ELF-1 (cell line): ENCODE measurements at places on chromosomes 7 and 10.

DNA sequence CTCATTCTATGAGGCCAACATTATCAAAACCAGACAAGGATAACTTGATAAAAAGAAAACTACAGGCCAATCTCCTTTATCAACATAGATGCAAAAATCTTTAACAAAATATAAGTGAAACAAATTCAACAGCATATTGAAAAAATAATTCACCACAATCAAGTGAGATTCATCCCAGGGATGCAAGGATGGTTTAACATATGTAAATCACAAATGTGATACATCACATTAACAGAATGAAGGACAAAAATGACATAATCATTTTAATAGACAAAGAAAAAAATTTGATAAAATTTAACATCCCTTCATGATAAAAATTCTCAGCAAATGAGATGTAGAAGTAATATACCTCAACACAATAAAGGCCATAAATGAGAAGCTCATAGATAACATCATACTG, 53.8 kb downstream of the TCAF1 start:
- no peak for DNase-seq

DNA sequence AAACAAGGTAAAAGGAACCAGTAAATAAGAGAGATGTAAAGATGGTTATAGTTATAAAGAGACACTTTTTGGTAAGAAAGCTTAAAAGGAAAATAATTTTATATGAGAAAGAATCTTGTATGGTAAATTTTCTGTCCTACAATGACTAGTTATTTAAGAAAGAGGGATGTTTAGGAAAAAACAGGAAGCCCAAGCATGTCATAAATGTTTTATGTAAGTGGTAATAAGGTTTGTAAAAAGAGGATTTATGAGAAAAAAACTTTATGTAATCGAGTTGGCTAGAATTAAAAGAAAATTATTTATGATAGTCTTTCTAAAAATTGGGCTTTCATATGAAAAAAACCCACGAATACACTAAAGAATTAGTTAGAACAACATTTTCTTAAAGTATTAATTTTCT, 34.2 kb upstream of the CREB3L2 start:
- no peak for DNase-seq

DNA sequence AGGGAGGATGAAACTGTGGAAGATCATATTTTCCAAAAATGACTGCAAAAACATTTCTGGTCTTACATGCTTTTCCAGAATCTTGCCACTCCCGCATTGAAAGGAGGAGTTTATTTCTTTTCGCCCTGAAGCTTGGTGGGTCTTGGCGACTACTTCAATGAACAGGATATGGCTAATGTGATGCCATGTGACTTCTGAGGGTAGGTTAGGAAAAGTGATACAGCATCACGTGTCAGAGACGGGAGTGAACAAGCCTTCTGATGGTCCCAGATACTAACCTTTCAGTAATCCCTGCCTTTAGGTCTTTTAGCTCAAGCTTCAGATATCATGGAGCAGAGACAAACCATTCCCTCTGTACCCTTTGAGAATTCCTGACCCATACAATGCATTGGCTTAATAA, 192.2 kb upstream of the HPS1 start:
- DNase-seq, result no peak

- DNase-seq, result no peak
These were observed 694.1 kb downstream of the SUGCT start for GRCh38 chr7:40828686-40829600.

DNA sequence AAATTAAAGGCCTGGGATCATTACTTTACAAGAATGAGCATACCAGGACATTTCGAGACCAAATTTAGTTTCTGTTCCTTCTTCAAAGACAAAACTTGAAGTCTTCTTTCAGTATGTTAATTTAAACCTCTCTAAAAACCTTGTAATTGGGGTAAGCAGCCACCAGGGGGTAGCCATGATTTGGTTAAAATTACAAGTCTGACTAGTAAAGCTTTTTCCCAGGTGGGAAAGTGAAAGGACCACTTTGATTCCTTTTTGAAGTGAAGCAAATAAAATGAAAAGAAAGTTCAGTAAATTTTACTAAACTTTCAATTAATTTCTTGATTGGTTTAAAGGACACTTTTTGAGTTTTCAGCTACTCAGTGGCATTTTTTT, 294.3 kb downstream of the BBS9 start:
- peak; percentile 10 for DNase-seq

DNA sequence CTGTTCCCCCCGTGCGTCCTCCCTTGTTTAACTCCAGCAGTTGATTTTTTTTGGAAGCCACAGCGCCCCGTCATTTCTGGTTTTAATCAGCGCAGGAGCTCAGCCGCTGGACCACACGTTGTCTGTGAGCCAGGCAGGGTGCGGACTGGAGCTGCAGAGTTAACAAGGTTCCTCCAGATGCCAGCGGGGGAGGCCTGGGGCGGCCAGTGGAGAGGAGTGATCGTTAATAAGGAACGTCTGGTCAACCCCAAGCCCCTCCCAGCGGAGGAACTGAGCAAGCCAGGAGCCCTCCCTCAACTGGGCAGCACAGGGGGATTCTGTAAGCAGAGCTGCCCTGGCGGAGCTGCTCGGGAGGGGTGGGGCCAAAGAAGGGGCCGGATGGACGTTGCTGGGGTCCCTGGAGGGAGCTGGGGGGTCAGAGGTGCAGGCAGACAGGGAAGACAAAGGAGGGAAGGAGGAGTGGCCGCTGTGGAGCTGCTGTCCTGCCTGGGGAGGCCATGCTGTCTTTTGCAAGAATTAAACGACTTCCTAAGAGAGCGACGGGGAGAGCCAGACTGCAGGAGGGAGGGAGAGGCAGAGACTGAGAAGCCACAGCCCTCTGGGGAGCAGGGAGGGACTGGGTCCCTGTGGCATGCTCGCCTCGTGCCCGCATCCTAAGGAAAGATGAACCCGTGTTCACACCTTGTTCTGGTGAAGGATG, 537.1 kb upstream of the FOXK1 start:
- peak; percentile 73 for DNase-seq

DNA sequence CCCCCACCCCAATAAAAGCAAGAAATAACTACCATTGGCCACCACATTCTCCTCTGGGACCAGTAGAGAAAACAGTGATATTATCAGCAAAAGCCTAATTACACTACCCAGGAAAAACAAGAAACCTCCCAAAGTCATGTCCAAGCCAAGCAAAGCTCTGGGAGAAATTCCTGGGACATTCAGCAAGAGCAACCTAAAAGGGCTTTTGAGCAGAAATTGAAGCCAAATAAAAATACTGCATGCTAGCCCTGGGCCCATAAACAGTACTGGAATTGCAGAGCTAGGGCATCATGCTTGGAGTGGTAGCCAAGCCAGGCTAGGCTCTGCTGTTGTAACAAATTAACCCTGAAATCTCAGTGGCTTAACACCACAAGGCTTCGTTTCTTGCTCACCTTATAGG, 347.9 kb downstream of the LRMDA start:
- DNase-seq, result no peak

- no peak for DNase-seq
These were observed 37.4 kb upstream of the EPHB6 start for GRCh38 chr7:142817506-142817905.

DNA sequence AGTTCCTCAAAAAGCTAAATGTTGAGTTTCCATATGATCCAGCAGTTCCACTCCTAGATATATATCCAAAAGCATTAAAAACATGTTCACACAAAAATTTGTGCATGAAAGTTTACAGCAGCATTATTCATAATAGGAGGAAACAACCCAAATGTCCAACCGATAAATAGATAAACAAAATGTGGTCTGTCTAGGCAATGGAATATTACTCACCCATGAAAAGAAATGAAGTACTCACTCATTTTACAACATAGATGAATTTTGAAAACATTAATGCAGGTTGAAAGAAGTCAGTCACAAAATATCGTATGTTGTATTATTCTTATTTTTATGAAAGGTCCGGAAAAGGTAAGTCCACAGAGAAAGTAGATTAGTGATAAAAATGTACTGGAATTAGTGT, 34.0 kb downstream of the BMPR1A start:
- DNase-seq, result no peak

- no peak for DNase-seq
These were observed 3.6 kb upstream of the ARID5B start for GRCh38 chr10:61897671-61898434.

GRCh38 chr10:110655320-110655719, 11.2 kb downstream of the RBM20 start:
- DNase-seq, result no peak

GRCh38 chr10:55740110-55740509, 620.9 kb downstream of the ZWINT start:
- no peak for DNase-seq

GRCh38 chr7:106964466-106964865, 80.0 kb upstream of the PRKAR2B start:
- DNase-seq, result no peak

DNA sequence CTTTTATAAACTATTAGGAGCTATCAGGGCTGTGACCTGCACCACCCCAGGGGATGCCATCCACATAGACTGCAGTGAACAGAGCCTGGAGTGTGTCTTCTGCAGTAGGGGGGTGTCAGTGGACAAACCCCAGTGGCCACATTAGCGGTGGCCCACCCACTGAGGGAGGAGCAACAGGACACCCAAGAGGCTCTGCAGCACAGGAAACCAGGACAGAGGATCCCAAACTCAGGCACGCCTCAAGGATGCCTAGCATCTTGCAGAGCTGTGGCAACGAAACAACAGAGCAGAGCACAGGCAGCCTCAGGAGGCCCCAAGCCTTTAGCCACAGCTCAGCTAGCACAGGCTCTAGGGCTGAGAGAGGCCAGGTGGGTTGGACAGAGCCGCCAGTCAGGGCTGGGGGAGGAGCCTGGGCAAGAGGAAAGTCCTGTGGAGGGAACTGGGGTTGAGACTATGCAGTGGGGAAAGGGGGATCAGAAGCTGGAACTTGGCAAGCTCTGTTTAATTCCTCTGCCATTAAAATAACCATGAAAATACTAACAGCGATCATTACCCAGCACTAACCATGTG, 53.8 kb downstream of the GRID1 start:
- peak; percentile 32 for DNase-seq

DNA sequence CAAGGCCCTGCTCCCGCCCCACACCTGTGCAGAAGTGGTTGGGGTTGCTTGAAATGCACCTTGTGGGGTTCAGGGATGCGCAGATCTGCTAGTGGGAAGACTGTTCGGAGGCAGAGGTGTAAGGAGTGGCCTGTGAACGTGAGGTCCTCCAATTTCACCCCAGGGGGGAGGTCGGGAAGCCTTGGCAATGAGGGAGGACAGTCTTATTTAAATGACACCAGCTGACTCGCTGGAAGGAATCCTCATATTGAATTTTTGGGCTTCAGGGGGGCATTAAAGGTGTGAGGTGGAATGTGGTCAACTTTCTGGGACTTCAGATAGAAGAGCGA, 218.8 kb upstream of the CELF2 start:
- DNase-seq, result no peak

GRCh38 chr7:70092314-70093204, 494.3 kb downstream of the AUTS2 start:
- no peak for DNase-seq

DNA sequence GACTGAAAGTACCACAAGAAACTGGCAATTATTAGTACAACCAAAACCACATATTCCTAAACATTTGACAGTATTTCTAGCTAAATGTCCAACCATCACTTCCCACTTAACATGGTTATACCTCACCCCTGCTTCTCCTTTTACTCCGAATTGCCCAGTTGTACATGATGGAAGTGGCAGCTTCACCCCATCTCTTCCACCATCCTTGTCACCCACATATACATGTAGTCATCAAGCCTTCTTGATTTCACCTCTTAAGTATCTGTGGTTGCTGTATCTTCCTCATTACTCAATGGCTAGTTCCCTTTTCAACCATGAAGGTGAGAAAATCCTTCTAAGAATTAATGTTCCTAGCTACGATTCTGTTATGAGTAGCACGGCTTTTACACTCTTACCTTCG, 388.2 kb downstream of the CALN1 start:
- DNase-seq, result no peak

DNA sequence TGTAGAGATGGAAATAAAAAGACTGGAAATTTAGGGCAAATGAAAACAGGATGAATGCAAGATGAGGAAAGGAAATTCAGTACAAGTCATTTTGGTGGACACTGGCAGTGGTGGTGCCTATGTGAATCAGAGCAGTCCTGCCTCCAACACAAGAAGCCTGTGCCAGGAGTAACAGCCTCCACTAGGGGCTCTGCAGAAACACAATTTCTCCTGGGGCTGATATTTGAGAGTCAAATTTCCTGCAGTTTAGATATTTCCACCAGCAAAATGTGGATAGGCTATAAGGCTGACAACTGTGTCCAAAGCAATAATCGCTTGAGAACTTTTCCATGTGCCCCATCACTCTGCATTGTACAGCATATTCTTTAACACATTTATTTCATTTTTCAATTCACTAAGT, 4.7 kb upstream of the PLXDC2 start:
- DNase-seq, result no peak

DNA sequence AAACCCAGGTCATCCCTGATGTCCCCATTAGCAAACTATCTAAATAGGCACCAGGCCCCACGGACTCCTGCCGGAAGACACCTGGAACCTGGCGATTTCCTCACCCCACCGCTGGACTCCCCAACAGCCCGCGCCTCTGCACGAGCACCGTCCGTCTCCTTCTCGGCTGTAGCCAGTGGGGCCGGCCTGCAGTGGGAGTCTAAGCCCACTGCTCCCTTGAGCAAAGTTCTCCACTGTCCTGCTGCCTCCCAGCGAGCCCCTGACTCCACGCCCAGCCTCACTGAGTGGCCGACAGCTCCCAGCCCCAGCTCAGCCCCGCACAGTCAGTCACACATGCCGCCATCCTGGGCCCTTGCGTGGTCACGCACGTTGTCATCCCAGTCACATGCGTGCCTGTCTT, 211.3 kb upstream of the PPP2R2D start:
- no peak for DNase-seq

DNA sequence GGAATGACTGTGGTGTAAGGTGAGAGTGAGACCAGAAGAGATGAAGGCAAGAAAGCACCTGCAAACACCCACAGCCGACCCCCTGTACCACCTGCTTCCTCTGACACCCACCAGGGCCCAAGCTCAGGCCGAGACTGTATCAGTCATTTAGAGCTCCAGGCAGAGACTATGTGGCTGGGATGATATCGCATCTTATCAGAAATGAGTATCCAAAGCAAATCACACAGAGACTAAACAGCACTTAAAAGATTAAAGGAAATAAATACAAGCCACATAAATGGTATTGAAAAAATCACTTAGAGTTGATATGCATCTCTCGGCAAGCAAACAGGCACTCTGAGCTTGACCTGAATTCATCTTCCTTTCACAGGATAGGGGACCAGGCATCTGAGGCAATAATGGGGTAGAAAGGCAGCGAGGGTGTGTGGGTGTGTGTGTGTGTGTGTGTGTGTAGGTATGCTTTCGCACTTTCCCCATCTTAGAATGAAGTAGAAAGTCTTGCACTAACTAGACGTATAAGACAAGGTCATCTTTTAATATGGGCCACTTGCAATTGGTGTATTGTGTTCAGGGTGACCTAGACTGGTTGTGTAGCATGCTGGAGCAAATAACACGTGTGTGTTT, 665.9 kb downstream of the KCNMA1 start:
- DNase-seq, result no peak

- DNase-seq, result no peak
These were observed 159.1 kb downstream of the SRPK2 start for GRCh38 chr7:105229641-105230040.

GRCh38 chr10:36097696-36098095, 455.6 kb upstream of the FZD8 start:
- DNase-seq, result no peak
